ENCODE measurements at places on chromosomes 16 and 17. TPM values are rescaled to one million over a fixed set of nuclear protein-coding genes. Genes with fewer than 3 reads are reported as not detected.
A peak's percentile ranks its signal among the peaks of the same experiment; 100 is the strongest.

DNA sequence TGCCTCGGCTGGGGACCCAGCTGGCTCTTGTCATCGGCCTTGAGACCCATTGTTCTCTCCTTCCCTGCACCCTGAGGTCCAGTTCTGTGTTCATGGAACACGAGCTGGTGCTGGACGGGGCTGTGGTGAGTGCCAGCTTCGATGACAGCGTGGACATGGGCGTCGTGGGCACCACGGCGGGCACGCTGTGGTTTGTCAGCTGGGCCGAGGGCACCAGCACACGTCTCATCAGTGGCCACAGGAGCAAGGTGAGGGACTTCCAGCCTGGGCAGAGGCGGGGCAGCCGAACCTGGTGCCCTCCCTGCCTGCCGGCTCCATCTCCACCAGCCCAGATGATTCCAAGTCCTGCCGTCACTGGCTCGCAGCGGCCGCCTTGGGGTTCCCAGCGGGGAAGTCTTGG lies 5.3 kb upstream of the RHOT2 start:
- no peak for DNase-seq

GRCh38 chr17:67629971-67630320 lies 87.8 kb upstream of the NOL11 start:
- DNase-seq = no peak

GRCh38 chr16:10078541-10078949 lies 103.7 kb downstream of the GRIN2A start:
- DNase-seq = no peak

- no peak for DNase-seq
These were observed 3.0 kb downstream of the PIPOX start for GRCh38 chr17:29045734-29046472.

GRCh38 chr16:75537776-75538175 lies 1.9 kb upstream of the CHST5 start:
- DNase-seq = no peak

DNA sequence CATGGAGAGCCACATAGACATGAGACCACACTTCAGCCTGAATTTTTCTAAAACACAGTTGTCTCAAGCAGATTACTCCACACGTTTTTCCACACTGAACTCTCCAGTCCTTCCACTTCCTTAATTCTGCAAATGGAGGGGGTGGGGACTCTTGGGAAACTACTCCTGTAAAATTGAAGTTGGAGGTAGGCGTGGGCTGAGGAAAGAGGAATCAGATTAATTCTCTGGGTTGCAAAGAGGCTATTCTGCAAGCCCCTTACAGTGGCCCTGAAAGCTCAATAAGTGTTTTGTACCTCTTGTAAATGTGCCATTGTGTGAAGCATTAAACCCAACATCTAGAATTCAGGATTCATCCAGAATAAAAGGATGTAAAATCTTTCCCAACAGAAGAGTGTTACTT lies 9.6 kb downstream of the MARVELD3 start:
- no peak for DNase-seq

DNA sequence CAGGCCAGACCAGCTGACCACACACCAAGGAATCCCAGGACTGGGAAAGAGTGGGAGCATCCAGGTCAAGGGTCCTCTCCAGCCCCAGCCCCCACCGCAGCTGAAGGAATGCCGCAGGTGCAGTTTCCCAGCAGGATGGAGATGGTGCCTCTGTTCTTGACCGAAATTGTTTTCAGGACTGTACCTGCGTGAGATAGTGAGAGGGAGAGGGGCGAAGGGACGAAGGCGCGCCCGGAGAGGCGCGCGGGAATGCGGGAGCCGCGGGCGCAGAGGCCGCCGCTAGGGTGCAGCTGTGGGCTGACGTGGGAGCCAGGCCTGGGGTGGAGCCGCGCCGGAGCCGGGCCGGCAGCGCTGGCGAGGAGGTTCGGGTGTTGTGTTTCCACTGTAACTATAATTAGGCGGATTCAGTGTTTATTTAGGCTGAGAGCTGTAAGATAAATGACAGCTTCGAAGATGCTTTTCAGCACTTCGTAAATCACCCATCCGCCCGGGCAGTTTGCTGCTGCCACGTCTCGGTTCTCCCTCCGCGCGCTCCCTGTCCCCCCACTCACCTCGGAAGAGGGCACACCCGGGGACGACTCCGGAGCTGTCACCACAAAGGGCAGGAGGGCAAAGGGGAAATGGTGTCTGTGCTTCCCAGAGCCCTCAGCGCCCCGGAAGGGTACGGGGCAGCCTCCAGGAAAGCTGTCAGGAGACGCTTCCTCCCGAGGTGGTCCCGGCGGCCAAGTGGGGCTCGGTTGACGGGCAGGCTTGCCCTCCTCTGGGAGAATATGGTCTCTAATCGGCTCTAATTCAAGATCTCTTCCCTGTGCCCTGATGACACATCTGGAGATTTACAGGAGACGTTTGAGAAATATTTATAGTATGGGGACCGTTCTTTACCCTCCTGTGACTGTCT lies 38.2 kb downstream of the HOXB1 start:
- peak; percentile 76 for DNase-seq

The CACNA1G gene
- total RNA-seq = 0.32 TPM

The SHCBP1 gene
- total RNA-seq = 0.96 TPM

DNA sequence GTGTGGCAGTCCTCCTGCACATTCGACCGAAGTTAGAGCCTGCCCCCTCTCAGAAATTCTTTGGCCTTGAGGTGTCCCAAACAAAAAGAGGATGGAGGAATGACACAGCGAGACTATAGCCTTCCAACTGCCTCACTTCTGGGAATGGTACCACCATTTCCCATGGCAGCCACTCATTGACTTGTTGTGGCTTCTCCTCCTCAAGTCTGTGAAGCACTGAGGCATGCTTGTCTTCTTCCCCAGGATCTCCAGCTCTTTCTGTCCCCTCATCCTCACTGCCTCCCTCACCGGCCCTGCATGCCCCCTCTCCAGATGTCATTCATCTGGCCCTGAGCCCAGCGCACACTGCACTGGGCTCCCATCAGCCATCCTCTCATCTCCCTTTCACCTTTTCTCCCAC lies 43.7 kb upstream of the DNAH9 start:
- no peak for DNase-seq

The DPEP2 gene
- total RNA-seq = 1.3 TPM

The TMC8 gene
- 9.9 TPM for total RNA-seq

GRCh38 chr17:67491009-67491680 lies 114.1 kb downstream of the PITPNC1 start:
- peak; percentile 69 for DNase-seq

DNA sequence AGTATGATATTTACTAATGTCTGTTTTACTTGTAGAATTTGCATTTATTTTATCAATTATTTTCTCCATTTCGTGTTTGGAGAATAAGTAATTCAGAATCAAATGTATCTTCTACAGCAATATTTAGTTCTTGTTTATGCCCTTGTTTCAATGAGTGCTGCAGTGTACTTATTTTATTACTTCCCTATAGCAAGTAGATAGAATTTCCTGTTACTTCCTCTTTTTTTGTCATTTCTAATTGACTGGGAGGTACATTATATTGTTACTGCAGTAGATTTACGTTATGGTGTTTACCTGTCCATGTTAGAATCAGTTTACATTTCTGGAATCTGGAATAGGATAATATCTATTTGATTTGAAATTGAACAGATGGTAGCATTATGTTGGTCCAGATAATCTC lies 71.2 kb downstream of the OMG start:
- DNase-seq = no peak

The WNT9B gene
- total RNA-seq = 2.0 TPM

GRCh38 chr16:85463672-85464382 lies 149.3 kb upstream of the GSE1 start:
- no peak for DNase-seq
